Osteocyte (in vitro differentiated cells): ENCODE measurements at places on chromosomes 1 and 21. TPM values are rescaled to one million over a fixed set of nuclear protein-coding genes. Genes with fewer than 3 reads are reported as not detected.

Gene SPATA21
- not detected in 2 replicates for total RNA-seq

Gene PGBD5
- 1.0 and 1.1 TPM in 2 replicates for total RNA-seq

DNA sequence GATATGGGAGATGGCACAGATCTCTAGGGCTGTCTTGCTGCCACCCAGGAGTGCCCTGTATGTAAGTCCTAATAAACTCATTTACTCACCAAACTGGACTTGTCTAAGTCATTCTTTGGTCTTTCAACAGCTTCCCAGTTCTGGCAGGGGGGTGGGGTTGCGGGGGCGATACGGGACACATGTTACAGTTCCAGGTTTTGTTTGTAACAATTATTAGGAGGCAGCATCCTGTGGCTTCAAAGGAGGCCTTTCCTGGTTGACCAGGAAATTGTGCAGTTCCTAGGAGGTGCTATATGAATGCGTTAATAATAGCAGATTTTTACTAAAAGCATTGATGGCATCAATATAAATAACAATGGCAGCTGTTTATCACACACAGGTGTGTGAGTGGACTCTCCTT, 42.7 kb upstream of the TRIM45 start:
- H3K27me3 ChIP-seq: no peaks in the 10 kb centered on the region
- no peak for DNase-seq
- H3K4me1 ChIP-seq: no peaks in the 10 kb centered on the region
- H3K36me3 ChIP-seq: no peaks in the 10 kb centered on the region
- H3K4me3 ChIP-seq: no peak overlapping the region

- H3K4me1 ChIP-seq: no peaks in the 10 kb centered on the region
- H3K27ac ChIP-seq: no peak overlapping the region
- H3K36me3 ChIP-seq: no peaks in the 10 kb centered on the region
- peaks cover 4% of the 10 kb centered on the region for H3K27me3 ChIP-seq
These were observed 44.5 kb upstream of the CRNN start for GRCh38 chr1:152458384-152459185.

GRCh38 chr1:182426442-182427430, 23.2 kb upstream of the RGSL1 start:
- H3K36me3 ChIP-seq: no peaks in the 10 kb centered on the region
- DNase-seq: no peak
- peaks cover 20% of the 10 kb centered on the region for H3K27me3 ChIP-seq
- H3K27ac ChIP-seq: no peak overlapping the region
- H3K4me3 ChIP-seq: no peak overlapping the region

GRCh38 chr1:233433436-233434210, 106.1 kb downstream of the MAP3K21 start:
- DNase-seq: no peak
- no peaks in the 10 kb centered on the region for H3K36me3 ChIP-seq
- H3K27ac ChIP-seq: no peak overlapping the region
- no peaks in the 10 kb centered on the region for H3K4me1 ChIP-seq
- H3K27me3 ChIP-seq: no peaks in the 10 kb centered on the region

DNA sequence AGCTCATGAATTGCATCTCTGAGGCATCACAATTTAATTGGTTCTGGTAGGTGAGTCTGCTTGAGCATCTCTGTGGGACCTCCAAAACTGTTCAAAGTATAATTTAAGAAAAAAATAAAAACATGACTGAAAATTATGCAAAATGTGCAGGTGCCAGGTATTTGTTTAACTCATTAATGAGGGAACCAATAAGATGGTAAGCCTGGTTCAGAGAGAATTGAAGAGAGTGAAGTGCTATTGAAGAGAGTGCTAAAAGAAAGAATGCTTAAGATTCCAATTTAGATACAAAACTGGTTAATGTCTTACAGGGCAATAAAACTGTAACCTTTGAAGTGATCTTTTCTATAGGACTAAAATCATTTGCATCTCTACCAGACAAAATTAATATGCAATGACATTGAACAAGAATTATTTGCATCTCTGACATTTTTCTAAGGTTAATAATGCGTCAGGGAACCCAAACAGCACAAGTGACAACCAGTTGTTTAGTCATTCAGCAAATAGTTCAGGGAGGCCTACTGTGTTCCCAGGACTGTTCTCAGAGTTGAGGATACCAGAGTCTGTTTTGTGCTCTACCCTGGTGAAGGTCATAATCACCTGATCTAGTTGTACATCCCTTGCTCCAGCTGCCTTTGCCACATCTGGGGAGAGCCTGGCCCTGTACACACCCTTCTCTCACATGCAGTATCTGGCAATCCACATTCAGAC, 183.5 kb downstream of the PATJ start:
- no peak overlapping the region for H3K27ac ChIP-seq
- no peak overlapping the region for H3K4me3 ChIP-seq
- H3K27me3 ChIP-seq: no peaks in the 10 kb centered on the region

GRCh38 chr1:20604678-20605077, 15.8 kb downstream of the CDA start:
- no peak overlapping the region for H3K4me3 ChIP-seq
- H3K36me3 ChIP-seq: no peaks in the 10 kb centered on the region
- no peak for DNase-seq
- no peaks in the 10 kb centered on the region for H3K27me3 ChIP-seq

DNA sequence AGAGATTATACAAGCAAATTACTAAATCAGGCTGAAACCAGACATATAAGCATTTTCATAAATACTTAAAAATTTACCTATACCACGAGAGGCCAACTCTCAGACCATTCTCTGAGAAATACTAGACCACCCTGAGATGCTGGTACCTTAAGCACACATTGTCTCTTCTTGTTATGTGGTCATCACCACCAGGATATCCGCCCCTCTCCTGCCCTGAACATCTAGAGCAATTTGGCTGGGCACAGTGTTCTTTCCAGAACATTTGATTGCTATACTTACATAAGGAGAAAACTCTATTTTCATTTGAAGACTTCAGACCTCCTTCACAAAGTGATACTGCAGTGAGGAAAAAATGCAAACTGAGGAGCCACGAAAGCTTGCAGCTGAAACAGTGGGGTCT, 36.2 kb upstream of the DUSP10 start:
- no peak overlapping the region for H3K27ac ChIP-seq
- H3K27me3 ChIP-seq: peaks cover 13% of the 10 kb centered on the region
- H3K4me3 ChIP-seq: no peak overlapping the region
- no peaks in the 10 kb centered on the region for H3K36me3 ChIP-seq
- no peaks in the 10 kb centered on the region for H3K4me1 ChIP-seq
